ENCODE measurements at places on chromosomes 4 and X. TPM values are rescaled to one million over a fixed set of nuclear protein-coding genes. Genes with fewer than 3 reads are reported as not detected.

DNA sequence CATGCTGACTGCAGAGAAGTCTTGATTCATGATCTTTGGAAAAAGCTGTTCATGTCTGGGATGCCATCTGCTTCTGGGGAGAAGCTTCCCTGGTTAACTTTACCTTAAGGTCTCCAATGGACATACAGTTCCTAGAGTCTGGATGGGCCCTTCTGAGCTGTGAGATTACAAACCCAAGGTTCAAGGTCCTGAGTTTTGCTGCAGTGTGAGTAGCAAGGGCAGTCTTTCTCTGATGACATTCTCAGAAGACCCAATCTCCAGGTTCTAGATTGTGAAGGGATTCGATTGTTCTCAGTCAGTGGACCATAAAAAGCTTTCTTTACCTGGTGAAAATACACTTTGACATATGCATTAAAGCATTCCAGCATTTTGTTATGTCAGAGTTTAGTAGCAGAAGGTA, 179.2 kb downstream of the AASDH start:
- no peaks in the 10 kb centered on the region for H3K36me3 ChIP-seq
- no peak overlapping the region for H3K4me3 ChIP-seq
- H3K4me1 ChIP-seq = no peaks in the 10 kb centered on the region

- peaks cover 28% of the 10 kb centered on the region for H3K27me3 ChIP-seq
- H3K4me3 ChIP-seq = no peak overlapping the region
- H3K4me1 ChIP-seq = peaks cover 4% of the 10 kb centered on the region
- no peaks in the 10 kb centered on the region for H3K36me3 ChIP-seq
- DNase-seq = no peak
Measured at GRCh38 chr4:122865425-122865824, 38.8 kb downstream of the FGF2 start.

The C1QTNF7 gene
- not detected for total RNA-seq

- H3K36me3 ChIP-seq = no peaks in the 10 kb centered on the region
- DNase-seq = no peak
- H3K4me3 ChIP-seq = no peak overlapping the region
- H3K27ac ChIP-seq = no peak overlapping the region
- H3K27me3 ChIP-seq = no peaks in the 10 kb centered on the region
Measured at GRCh38 chr4:11053601-11054220, 369.1 kb upstream of the CLNK start.

The TMEM35A gene
- total RNA-seq = not detected

All from activated T-helper 2 cell treated with anti-CD3 and anti-CD28 coated beads, Interferon-gamma antibody, Interleukin-2, Interleukin-4, amounts not matched to agents 10 μg/mL and 5 μg/mL and 100 μg/mL, durations not matched to agents 14 hours and 24 hours and 36 hours (primary cell).